ENCODE measurements at places on chromosomes 7 and 10. TPM values are rescaled to one million over a fixed set of nuclear protein-coding genes. Genes with fewer than 3 reads are reported as not detected.

Gene SLC29A4
- 0.86 TPM for total RNA-seq

Gene HTRA1
- 49.6 TPM for total RNA-seq

Gene SLC25A28
- total RNA-seq = 8.2 TPM

Gene OR2A7
- 0.89 TPM for total RNA-seq

Gene GJD4
- not detected for total RNA-seq

Gene WNT8B
- not detected for total RNA-seq

Gene FZD1
- total RNA-seq = 3.5 TPM

Gene TAS2R41
- total RNA-seq = not detected

Gene CALML3
- not detected for total RNA-seq

Gene NOBOX
- not detected for total RNA-seq

Gene OPN4
- not detected for total RNA-seq

Gene DNA2
- total RNA-seq = 5.3 TPM

Gene SUGCT
- 5.0 TPM for total RNA-seq

Gene GFRA1
- 0.18 TPM for total RNA-seq

Gene UTF1
- not detected for total RNA-seq
